ENCODE measurements at places on chromosomes 3 and 15.

GRCh38 chr3:113802795-113803455 lies 35.7 kb upstream of the GRAMD1C start:
- peak; percentile 31 for DNase-seq

GRCh38 chr3:25749031-25749581 lies 34.1 kb downstream of the NGLY1 start:
- no peak for DNase-seq

GRCh38 chr3:133910422-133910821 lies 14.7 kb upstream of the RAB6B start:
- DNase-seq: no peak

DNA sequence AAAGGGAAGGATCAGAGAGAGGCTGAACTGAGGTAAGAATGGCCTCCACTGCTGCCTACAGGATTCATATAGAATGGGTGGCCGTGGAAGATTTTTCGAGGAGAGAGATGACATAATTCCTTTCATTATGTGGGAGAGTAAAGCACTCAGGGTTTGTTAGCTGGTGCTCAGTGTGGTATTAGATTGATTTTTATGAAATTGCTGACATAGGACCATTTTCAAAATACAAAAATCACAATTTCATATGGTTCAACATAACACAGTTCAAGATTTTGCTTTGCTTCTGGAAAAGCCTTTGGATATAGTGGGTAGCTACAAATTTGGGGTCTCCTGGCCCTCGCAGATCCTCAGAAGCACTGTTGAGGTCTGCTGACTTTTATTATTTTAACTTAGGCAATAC lies 95.4 kb downstream of the KCNAB1 start:
- no peak for DNase-seq

- DNase-seq: no peak
Observed at GRCh38 chr3:79506751-79507150, 261.0 kb downstream of the ROBO1 start.

GRCh38 chr3:81709606-81710005 lies 51.8 kb downstream of the GBE1 start:
- no peak for DNase-seq

DNA sequence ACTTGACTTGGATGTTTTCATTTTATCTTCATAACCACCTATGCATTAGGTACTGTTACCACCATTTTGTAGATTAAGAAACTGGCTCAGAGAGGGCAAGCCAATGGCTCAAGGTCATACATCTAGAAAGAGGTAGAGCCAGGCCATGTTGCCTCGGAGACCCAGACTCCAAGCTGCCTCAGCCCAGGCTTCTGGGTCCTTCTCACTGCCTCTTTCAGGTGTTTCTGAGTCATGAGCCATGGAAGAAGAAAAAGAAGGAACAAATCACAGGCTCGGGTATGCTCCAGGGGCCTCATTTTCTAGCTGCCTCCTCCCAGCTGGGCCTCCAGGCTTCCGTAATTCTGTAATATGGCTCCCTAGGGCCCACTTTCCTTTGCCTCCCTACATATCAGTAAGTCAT lies 226.5 kb upstream of the TOPAZ1 start:
- no peak for DNase-seq

DNA sequence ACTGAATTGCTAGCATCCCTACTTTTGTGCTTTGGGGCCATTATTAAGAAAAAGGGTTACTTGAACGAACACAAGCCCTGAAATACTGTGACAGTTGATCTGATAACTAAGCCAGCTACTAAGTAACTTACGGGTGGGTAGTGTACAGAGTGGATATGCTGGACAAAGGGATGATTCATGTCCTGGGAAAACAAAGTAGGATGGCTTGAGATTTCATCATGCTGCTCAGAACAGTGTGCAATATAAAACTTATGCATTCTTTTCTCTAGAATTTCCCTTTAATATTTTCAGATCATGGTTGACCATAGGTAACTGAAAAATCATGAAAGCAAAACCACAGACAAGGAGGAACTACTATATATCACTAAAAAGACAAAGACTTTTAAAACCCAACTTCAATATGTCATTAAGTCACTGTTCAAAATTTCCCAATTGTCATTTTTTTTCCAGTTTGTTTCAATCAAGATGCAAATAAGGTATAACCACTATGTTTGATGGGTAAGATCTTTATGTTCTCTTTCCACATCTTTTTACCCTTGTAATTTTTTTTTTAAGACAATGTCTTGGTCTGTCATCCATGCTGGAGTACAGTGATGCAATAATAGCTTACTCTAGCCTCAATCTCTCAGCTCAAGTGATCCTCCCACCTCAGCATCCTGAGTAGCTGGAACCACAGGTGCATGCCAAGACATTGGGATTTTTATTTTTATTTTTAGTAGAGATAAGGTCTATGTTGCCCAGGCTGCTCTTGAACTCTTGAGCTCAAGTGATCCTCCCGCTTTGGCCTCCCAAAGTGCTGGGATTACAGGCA lies 67.7 kb downstream of the IFT80 start:
- DNase-seq: no peak

DNA sequence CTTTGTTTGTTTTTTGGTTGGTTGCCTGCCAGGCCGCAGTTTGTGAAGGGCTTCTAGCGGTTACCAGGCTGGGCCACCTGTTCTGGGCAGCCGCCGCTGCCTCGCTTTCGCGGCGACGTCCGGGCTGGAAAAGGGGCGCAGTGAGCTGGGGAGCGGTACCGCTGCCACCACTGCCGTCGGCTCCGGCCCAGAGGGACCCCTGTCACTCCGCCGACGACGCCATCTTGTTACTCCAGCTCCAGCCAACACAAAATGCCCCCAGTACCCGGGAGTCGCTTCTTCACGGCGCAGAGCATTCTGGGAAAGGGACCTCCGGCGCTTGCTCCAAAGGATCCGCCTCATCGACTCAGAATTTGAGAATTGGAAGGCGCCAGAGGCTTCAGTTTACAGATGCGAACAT lies 238.8 kb downstream of the CDIN1 start:
- no peak for DNase-seq

DNA sequence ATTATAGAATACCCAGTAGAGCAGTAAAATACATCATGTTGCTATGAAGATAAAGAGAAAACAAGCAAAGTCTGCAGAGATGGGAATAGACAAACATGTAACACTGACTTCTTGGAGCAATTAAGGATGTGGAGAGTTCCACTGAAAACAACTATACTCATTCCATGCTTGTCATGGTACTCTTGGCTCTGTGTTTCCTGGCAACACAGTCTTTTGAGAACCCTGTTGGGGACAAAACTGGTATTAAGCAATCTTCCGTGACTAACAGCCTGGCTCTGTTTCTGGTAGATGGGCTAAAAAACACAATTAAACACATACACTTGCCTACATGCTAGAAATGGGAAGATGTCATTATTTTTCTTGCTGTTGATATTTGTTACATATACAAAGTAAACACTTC lies 1212.3 kb upstream of the GBE1 start:
- DNase-seq: no peak

DNA sequence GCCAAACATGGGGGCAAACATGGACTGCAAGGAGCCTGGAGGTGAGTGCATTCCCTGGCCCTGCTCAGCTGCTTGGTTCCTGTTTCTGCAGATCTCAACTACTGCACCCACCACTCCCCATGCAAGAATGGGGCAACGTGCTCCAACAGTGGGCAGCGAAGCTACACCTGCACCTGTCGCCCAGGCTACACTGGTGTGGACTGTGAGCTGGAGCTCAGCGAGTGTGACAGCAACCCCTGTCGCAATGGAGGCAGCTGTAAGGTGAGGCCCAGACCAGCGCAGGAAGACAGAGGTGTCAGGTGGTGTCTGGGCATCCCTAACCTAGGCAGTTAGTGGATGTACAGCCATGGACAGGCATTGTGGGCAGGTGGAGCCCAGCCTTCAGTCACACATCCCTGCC lies 5.3 kb downstream of the DLL4 start:
- no peak for DNase-seq

DNA sequence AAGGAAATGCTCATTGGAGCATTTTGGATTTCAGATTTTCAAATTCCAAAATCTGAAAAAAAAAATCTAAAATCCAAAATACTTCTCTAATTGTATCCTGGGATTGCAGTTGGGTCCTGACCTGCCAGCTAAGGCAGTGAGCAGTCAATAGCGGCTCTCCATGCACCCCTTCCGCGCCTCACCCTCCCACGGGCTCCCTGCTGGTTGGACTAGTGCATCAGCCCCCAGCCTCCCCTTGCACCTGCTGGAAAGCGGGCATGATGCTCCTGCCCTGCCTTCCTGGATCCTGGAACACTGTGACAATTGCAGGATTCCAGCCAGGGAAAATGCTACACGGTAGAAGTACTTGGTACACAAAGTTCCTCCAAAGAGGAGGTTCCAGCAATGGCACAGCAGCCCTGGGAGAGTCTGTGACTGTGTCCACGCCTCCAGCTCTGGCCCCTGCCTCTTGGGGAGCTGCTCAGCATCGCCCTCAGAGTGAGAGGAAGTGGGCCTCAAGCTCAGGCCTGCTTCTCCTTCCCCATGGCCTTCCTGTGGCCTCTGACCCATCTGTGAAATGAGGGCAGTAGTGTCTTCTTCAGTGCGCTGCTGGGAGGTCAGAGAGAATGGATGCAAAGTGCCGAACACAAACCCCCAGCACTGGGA lies 39.5 kb upstream of the CHRNB4 start:
- no peak for DNase-seq

DNA sequence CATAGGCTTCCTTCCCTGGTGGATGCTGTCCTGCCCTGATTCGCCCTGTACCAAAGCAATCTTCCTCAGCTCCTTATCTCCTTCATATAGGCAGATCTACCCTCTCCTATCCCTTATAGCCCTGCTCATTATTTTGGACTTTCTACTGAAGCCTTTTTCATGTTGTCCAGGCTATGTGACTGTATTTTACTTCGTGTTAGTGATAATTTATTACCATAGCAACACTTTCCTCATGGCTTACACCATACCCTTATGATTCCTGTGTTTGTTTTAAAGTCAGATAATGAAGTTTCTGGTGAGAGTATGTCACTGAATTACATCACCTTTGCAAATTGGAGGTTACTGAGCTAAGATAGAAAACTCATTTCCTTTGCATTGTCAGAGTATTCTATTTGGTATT lies 352.6 kb downstream of the NLGN1 start:
- no peak for DNase-seq

DNA sequence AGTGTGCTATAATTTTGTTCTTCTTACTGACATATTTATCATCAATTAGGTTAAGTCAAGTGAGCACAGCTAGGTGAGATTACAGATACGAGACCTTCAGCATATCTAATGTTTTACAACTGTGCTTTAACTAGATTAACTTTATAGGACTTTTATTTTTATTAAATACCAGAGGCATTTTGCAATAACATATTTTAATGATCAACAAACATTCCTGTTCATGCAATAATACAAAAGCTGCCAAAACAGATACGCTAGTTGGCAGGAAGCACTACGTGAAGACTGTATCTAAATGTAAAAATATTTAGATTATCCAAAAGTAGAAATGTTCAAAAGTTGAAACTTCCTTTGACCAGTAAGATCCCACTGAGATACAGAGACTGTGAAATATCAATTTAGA lies 139.1 kb downstream of the CBLB start:
- no peak for DNase-seq

DNA sequence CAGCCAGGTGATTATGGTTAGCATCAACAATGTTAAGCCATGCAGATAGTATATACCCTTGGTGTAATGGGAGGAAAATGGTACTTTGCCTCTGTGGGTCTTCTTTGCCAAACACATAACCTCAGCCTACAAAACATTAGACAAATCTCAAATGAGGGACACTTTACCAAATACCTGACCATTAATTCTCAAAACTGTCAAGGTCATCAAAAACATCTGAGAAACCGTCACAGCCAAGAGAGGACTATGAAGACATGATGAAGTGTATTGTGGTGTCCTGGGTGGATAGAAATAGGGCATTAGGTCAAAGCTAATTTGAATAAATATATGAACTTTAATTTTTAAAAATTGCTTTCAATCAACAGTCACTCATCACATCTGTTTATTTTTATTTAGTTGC lies 1036.1 kb downstream of the AGBL1 start:
- no peak for DNase-seq

- no peak for DNase-seq
Observed at GRCh38 chr3:73480187-73480672, 144.5 kb downstream of the PDZRN3 start.

DNA sequence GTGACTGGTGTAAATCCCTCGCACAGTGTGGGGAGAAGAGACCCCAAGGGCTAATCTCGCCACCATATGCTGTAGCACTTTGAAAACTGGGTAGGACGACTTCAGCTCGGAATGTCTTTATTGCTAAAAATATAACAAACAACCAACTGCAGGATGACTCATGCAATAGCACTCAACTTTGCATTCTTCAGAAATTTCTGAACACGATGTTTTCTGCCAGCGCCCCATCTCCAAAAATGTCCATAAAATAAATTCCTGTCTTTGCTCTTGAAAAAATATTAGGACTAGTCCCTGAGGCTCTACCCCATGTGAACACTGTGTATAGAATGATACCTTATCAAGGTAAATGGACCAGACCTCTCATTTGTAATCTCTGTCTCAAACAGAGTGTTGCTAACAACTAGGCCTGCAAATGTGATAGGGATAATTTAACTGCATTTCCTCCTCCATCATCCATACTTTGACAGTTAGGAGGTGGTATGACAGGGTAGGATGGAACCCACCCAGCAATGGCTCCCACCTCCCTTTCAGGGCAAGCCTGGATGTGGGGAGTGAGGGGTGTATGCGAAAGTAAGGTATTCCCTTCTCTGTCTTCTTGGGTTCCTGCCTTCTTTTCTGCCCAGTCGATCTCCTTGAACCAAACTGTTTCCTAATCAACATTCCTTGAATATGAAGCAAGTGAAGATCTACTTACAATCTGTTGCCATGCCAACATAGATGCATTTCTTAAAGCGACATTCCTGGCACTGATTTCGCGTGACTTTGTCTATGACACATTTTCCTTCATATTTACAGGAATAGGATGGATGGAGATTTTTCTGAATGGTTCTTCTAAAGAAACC lies 201.1 kb downstream of the NR1D2 start:
- DNase-seq: no peak

- DNase-seq: no peak
Observed at GRCh38 chr3:125340121-125340520, 35.0 kb downstream of the ZNF148 start.

DNA sequence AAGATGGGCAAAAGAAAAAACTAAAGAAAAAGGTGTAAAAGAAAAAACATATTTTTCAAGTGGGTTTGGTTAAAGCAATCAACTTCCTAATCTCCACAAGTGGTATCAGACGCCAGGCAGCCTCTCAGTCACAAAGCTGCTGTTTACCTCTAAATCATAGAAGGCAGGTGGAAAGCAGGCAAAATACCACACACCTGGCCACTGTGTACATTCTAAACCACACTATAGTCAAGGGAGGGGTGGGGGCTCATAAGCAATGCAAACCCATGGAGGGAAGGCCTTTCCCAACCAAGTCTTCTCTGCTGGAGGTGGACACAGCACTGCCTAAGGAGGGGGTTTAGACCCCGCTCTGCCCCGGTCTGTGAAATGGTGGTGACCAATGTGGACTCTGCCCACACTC lies 50.4 kb downstream of the MCF2L2 start:
- no peak for DNase-seq

DNA sequence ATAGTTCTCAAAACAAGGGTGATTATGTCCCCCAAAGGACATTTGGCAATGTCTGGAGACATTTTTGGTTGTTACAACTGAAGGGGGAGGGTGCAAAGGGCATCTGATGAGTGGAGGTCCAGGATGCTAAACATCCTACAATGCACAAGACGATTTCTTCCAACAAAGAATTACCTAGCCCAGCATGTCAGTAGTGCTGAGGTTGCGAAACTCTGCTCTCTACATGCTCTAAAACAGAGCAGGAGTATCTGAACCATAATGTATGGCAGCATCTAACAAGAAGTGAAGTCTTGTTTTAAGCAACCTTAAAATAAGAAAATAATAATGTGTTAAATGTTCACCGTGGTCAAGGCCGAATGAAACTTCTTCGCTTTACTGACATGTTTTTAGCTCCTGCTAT lies 7.0 kb downstream of the GYG1 start:
- no peak for DNase-seq
